ENCODE measurements at places on chromosomes 2 and 18.

DNA sequence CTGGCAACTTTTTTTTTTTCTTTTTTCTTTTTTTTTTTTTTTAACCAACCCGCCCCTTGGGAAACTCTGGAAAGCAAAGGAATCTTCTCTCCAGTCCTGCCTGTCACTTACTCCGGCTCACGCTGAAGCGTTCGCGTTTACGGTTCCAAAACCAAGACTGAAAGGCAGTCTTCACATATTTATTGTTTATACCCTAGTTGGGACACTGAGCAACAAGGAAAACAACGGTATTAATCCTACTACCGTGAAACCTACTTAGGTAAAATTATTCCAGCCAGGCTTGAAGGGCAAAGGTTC is 125.4 kb downstream of the OSBPL1A start:
- DNase-seq = no peak

- DNase-seq = no peak
These were observed 40.3 kb upstream of the FHL2 start for GRCh38 chr2:105439141-105439540.

DNA sequence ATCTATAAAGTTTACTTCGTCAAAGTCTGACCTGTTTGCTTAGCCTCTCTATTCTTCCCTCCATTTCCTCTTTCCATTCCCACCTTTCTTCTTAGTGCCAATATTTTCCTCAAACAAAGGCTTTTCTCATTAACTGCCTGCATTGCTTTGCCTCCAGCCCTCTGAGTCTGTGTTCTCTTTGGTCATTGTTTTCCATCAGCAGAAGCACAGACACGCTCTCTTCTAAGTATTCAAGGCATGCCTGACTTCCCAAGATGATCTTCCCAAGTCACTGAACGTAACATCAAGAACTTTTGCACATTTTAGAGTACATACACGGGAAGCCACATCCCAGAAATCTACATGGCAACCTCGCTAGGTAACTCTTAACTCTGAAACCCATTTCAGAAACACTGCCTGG is 32.6 kb upstream of the ANXA4 start:
- no peak for DNase-seq

- DNase-seq = no peak
These were observed 41.8 kb downstream of the GLS start for GRCh38 chr2:190922376-190922775.

DNA sequence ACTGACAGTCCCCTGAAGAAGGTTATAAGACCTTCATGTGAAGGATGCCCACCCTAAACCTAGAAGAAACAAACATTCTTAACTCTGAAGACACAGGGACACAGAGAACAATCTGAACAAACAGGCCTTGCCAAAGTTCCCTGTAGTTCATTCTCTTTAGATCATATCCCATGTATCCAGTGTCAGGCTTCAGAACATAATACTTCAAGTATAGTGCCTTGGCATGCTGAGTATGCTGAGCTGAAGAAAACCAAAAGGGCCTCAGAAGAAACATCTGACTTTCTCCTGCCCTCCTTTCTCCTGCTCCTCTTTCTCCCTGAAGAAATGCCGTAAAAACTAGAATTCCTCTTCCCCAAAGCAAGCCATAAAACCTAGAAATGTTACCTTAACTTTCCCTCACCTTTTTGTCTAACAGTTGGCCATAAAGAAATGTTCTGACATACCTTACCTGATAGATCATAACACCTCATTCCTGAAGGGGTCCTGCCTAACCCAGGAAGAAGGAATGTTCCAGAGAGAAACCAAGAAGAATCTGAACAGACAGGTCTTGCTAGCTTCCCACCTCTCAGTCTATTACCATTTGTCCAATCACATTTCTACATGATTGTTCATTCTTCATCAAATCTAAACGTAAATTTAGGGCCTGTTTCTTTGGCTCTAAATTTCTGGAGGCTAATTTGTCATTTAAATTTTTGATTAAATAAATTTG is 160.1 kb upstream of the ZC3H15 start:
- no peak for DNase-seq

DNA sequence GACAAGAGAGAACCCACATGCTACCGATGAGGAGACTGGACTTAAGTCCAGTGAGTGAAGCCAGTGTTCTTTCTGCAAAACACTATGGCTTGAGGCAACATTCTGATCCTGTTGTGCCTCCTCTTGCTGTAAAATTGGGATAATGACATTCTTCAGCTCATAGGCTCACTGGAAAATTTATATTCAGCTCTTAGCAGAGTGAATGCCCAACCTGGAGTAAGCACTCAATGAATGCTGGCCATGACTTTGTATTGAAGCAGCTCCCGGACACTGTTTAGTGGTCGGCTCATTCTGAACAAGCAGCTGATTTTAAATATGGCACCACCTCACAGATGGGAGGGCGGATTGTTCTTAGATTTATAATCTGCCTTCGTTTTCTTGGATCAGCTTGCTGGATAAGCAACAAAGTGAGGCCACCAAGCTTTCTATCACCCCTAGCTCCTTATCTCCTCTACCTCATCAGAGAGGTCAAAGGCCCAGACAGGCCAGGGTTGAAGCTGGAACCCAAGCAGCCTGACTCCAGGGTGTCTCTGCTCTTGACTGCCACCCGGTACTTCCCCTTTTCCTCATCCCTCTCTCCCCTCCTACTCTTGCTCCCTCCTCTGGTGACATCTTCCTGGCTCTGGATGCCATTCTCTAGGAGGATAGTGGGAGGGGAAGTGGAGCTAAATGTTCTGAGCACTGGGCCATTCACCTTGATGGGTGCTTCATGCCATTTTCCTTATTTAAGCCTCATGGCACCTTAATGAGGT is 11.5 kb downstream of the SLC9A4 start:
- no peak for DNase-seq

GRCh38 chr2:240149943-240150784 is 9.7 kb upstream of the OTOS start:
- DNase-seq = peak; percentile 19

- no peak for DNase-seq
These were observed 10.7 kb downstream of the KCNJ3 start for GRCh38 chr2:154709215-154709614.

DNA sequence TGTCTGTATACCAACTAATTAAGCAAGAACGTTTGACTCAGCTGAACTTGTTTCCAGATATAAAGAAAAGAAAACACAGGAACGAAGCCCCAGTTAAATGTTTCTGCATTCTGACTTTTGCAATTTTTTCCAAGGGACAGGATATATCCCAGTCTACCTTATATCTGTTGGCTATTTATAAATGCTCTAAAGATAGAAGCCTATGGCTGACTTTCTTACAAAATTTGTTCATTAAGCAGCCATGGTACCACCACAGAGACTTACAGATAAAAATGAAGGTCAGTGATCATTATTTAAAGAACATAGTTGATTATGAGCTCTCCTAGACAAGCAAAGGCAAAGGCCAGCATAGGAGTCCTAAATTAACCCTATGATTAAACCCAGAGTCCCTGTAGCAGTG is 462.7 kb upstream of the SPHKAP start:
- no peak for DNase-seq

DNA sequence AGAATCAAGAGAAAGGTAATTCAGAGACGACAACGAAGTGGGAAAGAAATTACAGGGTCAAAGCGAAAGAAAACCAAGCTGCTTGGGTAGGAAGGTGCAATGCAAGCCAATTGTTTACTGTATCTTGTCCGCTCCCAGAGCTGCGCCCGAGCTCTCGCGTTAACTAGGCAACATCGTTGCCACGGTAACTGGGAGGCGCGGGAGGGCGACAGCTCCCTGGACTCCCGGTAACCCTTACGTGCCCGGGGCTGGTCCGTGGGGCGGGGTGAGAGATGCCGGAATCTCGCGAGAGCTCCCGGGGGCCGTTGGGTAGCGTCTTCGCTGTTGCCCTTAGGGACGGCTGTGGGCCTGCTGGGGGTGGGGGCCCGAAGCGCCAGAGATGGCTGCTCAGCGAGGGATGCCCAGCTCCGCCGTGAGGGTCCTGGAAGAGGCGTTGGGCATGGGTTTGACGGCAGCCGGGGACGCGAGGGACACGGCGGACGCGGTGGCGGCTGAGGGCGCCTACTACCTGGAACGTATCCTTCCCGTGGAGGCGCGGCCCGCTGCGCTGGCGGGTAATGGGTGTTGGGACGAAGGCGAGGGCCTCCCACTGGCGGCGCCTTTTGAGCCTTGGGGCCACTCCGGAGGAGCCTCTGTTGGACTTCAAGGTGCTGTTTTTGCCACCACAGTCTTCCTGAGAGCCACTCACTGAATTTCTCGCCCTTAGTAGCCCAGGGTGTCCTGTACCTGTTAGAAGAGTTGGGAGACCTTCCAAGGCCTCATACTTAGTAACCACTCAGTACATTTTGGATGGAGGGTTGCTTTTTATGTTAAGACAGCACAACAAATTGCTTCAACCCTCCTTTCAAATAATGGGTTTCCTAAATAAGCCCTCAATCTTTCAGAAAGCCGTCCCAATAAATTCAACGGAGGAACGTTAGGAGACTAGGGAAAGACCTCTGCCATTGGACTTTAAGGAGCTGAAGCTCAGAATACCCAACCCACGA is at the start of gene SPAG16:
Gene SPAG16 (plus strand): TSS at position 360 of the 986 bp plus-strand sequence.
- peak; percentile 95 for DNase-seq

DNA sequence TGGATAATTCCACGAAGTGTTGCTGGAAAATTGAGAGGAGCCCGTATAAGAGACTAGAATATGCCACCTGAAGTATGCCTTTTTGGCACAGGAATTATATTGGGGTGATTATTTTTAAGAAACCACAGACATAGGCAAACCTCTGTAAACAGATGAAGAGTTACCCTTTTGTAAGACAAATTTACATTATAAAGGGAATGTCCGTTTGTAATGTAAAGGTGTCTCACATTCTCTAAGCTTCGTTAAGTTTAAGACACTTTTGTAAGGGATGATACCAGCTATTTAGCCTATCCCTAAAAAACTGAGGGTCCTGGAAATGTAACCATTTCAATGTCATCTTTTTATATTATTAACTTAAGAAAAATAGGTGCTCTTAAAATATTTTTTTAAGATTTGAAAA is 432.8 kb upstream of the SYT4 start:
- DNase-seq = no peak

GRCh38 chr18:8562919-8563318 is 46.3 kb upstream of the RAB12 start:
- DNase-seq = no peak

- DNase-seq = no peak
These were observed 1.9 kb downstream of the NEMP2 start for GRCh38 chr2:190532581-190532980.

GRCh38 chr2:69556008-69556407 is 87.5 kb downstream of the AAK1 start:
- DNase-seq = no peak

All from AML-193 (cell line).